ENCODE measurements at places on chromosomes 3 and 15.

- no peak for DNase-seq
Observed at GRCh38 chr15:42275780-42276391, 2.7 kb upstream of the TMEM87A start.

- no peak for DNase-seq
Observed at GRCh38 chr3:156581033-156581432, 26.1 kb upstream of the SSR3 start.

GRCh38 chr3:128405554-128406277, 61.0 kb downstream of the DNAJB8 start:
- no peak for DNase-seq

GRCh38 chr3:86990012-86990733, 776 bp downstream of the VGLL3 start:
- DNase-seq = no peak

DNA sequence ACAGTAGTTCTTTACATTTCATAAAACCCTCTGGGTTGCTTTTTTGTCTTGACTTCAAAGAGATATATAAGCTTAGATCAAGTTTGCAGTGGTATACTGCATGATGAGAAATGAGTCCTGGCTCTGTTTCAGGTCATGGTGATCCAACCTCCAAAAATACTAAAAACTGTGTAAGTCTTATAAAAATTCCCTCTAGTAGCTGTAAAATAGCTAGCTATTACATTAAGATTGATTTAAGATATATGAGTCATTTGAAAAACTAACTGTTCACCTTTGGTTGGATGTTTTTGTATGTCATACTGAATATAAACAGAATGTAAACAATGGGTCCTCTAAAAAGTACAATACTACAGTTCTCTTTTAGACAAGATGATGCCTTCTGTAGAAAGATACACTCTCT, 879.2 kb downstream of the ROBO1 start:
- no peak for DNase-seq

DNA sequence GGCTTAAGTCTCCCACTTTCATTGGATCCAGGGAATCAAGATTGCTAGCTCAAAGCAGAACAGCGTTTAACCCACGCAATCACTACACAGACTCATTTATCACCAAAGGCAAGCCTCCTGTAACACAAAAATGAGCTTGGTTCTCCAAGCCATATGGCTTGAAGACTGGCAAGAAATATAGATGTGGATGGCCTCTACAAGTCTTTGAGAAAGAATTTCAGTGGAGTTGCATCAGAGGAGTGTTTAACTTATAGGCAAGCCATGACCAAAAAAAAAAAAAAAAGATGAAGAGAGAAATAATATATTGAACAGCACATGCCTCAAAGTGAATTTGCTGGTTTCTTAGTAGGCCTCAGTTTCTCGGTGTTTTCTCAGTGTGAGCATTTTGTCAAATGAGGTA, 27.3 kb downstream of the PDZRN3 start:
- DNase-seq = no peak

- no peak for DNase-seq
Observed at GRCh38 chr3:175258763-175259162, 399.6 kb downstream of the NAALADL2 start.

GRCh38 chr3:186239321-186239720, 122.7 kb downstream of the DGKG start:
- DNase-seq = no peak

Data from activated CD4-positive, alpha-beta T cell treated with anti-CD3 and anti-CD28 coated beads, Interleukin-2, amount 50 U/mL, for 48 hours (primary cell).